ENCODE measurements at places on chromosomes 1 and 21.

DNA sequence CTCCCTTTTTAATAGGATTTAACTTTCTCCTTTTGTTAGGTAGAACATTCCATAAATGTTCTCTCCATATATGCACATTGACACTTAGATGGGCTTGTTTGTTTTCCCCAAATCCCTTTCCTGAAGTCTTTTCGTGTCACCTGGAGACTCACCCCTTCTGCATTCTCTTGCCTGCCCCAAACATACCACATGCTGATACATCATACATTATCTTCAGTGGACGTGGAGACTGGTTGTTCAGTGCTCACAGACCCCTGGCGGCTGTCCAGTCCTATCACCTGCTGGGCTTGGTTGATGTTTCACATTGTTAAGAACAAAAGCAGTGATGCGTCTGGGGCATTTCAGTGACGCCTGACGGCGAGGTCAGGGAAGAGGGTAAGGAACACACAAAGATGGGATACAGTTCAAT lies 22.2 kb downstream of the FMOD start:
- DNase-seq = no peak

GRCh38 chr1:95004013-95004412 lies 68.7 kb downstream of the ALG14 start:
- no peak for DNase-seq

DNA sequence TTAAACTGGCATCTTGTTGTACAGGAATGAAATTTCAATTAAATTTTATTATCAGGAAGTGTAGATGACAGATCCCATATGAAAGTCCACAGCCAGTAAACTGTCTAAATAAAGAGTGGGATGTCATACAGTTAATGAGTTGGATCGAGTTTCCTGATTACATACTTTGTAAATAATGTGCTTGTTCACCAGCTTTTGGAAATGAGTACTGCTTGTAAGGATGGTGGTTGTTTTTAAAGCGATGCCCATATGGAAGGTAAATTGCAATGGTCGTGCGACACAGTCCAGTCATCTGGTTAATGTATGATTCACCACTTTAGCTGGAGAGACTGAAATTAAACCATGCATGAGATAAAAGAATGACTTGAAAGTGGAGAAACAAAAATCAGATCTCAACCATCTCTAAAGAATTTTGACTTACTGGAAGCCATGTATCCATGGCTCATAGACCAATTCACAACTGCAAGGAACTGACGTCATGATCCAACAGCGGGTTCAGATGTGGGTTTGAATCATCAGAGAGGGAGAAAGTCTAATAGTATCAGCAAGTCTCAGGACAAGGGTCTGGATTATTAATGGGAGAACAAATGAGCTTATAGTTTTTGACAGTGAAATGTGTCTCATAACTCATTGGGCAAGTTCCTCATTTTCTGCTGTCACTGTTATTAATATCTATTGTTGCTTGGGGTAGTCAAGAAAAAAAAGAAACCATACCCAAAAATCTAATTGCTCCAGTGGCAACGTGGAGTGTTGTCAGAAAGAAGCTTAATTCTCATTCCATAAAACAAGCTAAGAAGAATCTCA lies 49.0 kb downstream of the MAP10 start:
- no peak for DNase-seq

DNA sequence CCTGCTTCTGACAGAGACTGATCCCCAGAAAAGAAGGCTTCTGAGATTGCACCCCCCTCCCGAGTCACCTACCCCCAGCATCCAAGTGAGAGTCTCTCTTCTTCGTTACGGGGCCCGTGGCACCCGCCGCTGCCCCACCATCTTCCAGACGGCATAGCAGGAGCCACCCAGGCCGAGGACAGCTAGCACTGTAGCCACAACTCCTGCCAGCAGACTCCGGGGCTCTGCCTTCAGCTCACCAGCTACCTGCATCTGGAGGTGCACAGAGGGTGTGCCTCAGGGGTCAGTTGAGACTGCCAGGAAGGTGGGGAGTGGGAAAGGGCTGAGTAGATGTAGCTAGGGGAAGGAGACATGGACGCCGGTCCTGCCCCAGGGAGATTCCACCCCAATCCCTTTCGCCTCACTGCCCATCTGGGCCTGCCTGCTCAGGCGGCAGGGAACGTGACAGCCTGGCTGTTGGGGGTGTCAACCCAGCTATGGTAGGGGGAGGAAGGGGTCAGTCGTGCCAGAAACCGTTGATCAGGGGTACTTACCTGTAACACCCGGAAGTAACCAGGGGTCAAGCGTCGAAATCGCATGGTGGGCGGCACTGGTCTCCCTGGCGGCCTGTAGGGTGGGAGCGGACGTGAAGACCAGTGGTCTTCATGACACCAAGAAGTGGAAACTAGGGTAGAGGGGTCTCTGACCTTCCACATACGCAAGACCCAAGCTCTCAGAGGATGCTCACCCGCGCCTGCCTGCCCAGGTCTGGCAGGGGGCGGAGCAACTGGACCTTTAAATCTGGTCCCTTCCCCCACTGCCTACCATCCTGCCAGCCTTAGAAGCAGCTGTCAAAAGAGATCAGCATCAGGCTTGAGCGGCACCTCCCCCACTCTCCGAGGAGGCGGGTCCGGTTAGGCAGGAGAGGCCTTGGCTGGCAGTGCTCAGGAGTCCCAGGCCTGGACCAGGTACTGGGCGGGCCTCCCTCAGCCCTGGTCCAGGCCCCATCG lies at the start of gene ZNF593OS:
Gene ZNF593OS (minus strand): TSS at position 749 of the 989 bp plus-strand sequence. CDS start 171 bp downstream, at position 578.
- no peak for DNase-seq

- no peak for DNase-seq
Measured at GRCh38 chr1:47751996-47752451, 245.2 kb downstream of the TRABD2B start.

DNA sequence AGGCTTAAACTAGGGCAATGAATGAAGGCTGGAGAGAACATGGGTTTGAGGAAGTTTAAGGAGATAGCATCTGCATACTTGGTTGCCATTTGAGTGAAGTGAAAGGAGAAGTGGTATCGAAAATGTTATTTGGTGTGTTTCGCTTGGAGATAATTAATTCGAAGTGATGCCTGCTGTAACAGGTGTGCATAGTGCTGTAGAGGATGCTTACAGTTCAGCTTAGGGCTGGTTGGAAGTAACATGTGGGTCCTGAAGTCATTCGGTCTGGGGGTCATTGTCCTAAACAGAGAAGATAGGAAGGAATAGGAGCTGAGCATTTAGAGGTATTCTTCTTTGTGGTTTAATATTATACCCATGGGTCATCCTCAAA lies 301 bp upstream of the NUDT17 start:
- DNase-seq = no peak

DNA sequence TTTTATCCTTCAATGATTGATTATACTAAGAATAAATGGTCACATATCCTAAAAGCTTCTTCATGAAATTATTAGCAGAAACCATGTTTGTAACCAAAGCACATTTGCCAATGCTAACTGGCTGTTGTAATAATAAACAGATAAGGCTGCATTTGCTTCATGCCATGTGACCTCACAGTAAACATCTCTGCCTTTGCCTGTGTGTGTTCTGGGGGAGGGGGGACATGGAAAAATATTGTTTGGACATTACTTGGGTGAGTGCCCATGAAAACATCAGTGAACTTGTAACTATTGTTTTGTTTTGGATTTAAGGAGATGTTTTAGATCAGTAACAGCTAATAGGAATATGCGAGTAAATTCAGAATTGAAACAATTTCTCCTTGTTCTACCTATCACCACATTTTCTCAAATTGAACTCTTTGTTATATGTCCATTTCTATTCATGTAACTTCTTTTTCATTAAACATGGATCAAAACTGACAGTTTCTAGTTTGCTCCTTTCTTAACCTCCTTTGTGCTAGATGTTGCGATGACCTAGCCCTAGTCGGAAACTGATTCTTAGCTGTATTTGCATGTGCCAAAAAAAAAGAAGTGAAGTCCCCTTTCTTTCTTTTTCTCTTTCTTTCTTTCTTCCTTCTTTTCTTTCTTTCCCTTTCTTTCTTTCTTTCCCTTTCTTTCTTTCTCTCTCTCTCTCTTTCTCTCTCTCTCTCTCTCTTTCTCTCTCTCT lies 45.1 kb downstream of the MAP3K7CL start:
- DNase-seq = no peak
